CD4-positive, alpha-beta memory T cell (primary cell): ENCODE measurements at places on chromosomes 12 and 14. TPM values are rescaled to one million over a fixed set of nuclear protein-coding genes. Genes with fewer than 3 reads are reported as not detected.

ERP27 gene
- total RNA-seq = 11.5 TPM

EML5 gene
- 5.5 TPM for total RNA-seq

KCNMB4 gene
- total RNA-seq = 1.1 TPM

MYL2 gene
- total RNA-seq = not detected

TM7SF3 gene
- total RNA-seq = 29.2 TPM

LRRIQ1 gene
- not detected for total RNA-seq

IFNG-AS1 gene
- 14.5 TPM for total RNA-seq

MTRFR gene
- total RNA-seq = 46.1 TPM

CCDC184 gene
- 0.47 TPM for total RNA-seq

GRCh38 chr14:75831952-75832351 is 149.8 kb downstream of the TGFB3 start:
- H3K27ac ChIP-seq = no peak overlapping the region
- DNase-seq = no peak
- H3K4me3 ChIP-seq = no peak overlapping the region

DNA sequence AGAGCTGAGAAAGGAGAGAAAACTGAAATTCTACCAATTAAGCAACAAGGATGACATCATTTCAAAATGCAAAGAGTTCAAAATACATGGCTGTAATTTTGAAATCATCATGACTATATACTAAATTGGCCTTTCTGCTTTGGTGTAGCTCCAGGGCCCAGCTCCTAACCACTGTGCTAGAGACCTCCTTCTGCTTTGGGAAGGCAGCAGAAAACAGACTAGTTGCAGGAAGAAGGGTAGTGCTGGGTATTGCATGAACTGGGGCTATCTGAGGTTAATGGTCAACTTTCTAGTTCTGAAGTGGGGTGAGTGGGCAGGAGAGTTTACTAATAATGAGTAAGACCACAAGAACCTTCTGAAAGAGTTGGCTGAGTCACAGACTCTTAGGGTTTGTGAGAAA is 66.2 kb downstream of the PTGER2 start:
- no peaks in the 10 kb centered on the region for H3K36me3 ChIP-seq
- H3K27me3 ChIP-seq = no peaks in the 10 kb centered on the region
- no peak for DNase-seq
- no peak overlapping the region for H3K27ac ChIP-seq
- H3K4me3 ChIP-seq = no peak overlapping the region

GRCh38 chr14:93788543-93789227 is 400 bp upstream of the PRIMA1 start:
- peaks cover 3% of the 10 kb centered on the region for H3K27me3 ChIP-seq
- H3K4me3 ChIP-seq = no peak overlapping the region
- no peak for DNase-seq
- no peaks in the 10 kb centered on the region for H3K4me1 ChIP-seq

GRCh38 chr12:91637789-91638624 is 455.4 kb upstream of the DCN start:
- H3K27me3 ChIP-seq = no peaks in the 10 kb centered on the region
- H3K4me1 ChIP-seq = no peaks in the 10 kb centered on the region
- H3K4me3 ChIP-seq = no peak overlapping the region
- no peak for DNase-seq

GRCh38 chr14:61355892-61356325 is 34.5 kb downstream of the PRKCH start:
- DNase-seq = peak; percentile 84
- peaks cover 100% of the 10 kb centered on the region for H3K4me1 ChIP-seq
- no peaks in the 10 kb centered on the region for H3K27me3 ChIP-seq
- H3K4me3 ChIP-seq = peak overlapping the region; percentile 22
- H3K36me3 ChIP-seq = peaks cover 5% of the 10 kb centered on the region

- peak overlapping the region; percentile 73 for H3K4me3 ChIP-seq
- no peak for DNase-seq
- peaks cover 46% of the 10 kb centered on the region for H3K4me1 ChIP-seq
- no peaks in the 10 kb centered on the region for H3K27me3 ChIP-seq
- no peaks in the 10 kb centered on the region for H3K36me3 ChIP-seq
- H3K27ac ChIP-seq = peak overlapping the region; percentile 84
Measured at GRCh38 chr12:111842556-111843396, 748 bp downstream of the MAPKAPK5 start.

DNA sequence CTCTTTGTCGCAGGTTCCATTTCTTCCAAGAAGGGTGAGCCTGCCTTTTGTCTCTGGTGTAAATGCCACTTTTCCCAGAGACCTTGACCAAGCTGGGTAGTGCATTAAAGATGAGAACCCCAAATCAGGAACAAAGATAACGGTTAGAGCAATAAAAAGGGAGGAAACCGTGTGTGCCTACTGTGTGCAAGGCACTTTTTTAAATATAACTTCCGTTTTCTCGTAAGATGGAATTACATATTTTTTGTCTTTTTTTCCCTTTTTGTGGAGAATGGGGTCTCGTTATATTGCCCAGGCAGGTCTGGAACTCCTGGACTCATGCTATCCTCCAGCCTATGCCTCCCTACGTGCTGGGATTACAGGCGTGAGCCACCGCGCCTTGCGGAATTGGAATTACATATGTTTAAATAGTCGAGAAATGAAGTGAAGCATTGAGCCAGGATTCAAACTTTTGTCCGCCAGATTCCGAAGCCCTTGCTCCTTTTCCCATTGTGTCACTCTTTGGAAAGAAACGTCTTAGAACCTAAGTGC is 506 bp upstream of the NABP2 start:
- DNase-seq = no peak
- peaks cover 42% of the 10 kb centered on the region for H3K4me1 ChIP-seq
- H3K4me3 ChIP-seq = peak overlapping the region; percentile 28
- H3K27ac ChIP-seq = peak overlapping the region; percentile 83
- no peaks in the 10 kb centered on the region for H3K27me3 ChIP-seq
- H3K36me3 ChIP-seq = no peaks in the 10 kb centered on the region

GRCh38 chr12:111773801-111774551 is 7.2 kb downstream of the ALDH2 start:
- H3K4me3 ChIP-seq = no peak overlapping the region
- no peak overlapping the region for H3K27ac ChIP-seq
- no peak for DNase-seq
- no peaks in the 10 kb centered on the region for H3K27me3 ChIP-seq
- no peaks in the 10 kb centered on the region for H3K36me3 ChIP-seq
- peaks cover 4% of the 10 kb centered on the region for H3K4me1 ChIP-seq

DNA sequence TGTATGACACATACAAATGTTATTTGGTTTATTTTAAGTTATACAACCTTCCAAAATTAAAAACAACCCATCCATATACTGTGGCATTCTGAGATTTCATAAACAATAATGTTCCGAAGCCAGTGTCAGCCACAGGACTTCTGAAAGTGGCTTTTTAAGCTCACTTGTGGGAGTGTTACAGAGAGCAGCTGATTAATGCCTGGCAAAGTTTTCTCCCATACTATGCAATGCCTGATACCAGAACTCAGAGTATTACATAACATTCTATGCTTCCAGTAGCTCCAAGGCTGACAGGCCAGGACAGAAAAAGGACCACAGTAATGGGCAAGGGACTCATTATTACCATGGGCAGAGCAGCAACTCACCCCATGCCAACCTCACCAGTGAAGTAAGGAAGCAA is 29.3 kb downstream of the NELL2 start:
- no peak for DNase-seq
- H3K4me1 ChIP-seq = peaks cover 85% of the 10 kb centered on the region
- no peak overlapping the region for H3K4me3 ChIP-seq
- no peaks in the 10 kb centered on the region for H3K36me3 ChIP-seq
- H3K27ac ChIP-seq = peak overlapping the region; percentile 22
- no peaks in the 10 kb centered on the region for H3K27me3 ChIP-seq

DNA sequence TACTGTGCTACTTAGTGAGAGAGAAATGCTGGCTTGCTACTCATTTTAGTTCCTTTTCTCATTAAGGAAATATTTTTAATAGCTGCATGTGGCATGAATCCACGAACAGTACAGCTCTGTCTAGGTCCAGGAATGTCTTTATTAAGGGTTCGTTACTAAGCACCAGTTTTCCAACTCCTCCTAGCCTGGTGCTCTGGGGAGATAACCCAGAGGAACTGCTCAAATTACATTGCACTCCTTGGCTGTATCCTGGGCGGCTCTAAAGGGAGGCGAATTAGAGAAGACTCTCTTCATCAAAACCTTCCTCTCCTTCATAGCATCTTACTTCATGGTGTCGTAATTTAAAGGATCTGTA is 101.3 kb downstream of the PPM1A start:
- no peaks in the 10 kb centered on the region for H3K4me1 ChIP-seq
- H3K36me3 ChIP-seq = no peaks in the 10 kb centered on the region
- DNase-seq = no peak
- H3K27me3 ChIP-seq = no peaks in the 10 kb centered on the region

- H3K27me3 ChIP-seq = no peaks in the 10 kb centered on the region
- H3K4me1 ChIP-seq = peaks cover 19% of the 10 kb centered on the region
- no peak for DNase-seq
Measured at GRCh38 chr12:52349196-52349595, 18.1 kb downstream of the KRT85 start.

DNA sequence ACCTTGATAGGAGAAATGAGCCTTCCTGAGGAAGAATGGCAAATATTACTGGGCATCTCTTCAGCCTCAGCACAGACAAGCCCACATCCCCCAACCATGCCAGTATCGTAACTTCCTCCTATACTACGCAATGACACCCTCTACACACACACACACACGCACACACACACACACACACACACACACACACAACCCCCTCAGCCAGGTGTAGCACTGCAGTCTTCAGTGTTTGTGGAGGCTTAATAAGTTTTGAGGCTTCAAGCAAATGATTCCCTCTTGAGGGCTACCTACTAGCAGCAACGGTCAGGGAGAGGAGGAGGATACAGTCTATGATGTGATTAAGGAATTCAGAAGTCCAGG is 1.6 kb downstream of the DGKA start:
- peaks cover 24% of the 10 kb centered on the region for H3K36me3 ChIP-seq
- peak overlapping the region; percentile 88 for H3K27ac ChIP-seq
- peak; percentile 80 for DNase-seq
- H3K27me3 ChIP-seq = no peaks in the 10 kb centered on the region
- peak overlapping the region; percentile 95 for H3K4me3 ChIP-seq
- H3K4me1 ChIP-seq = peaks cover 72% of the 10 kb centered on the region

GRCh38 chr12:117189725-117190209 is 503 bp downstream of the FBXO21 start:
- H3K4me3 ChIP-seq = peak overlapping the region; percentile 66
- H3K4me1 ChIP-seq = peaks cover 26% of the 10 kb centered on the region
- no peak for DNase-seq

- DNase-seq = no peak
- peaks cover 68% of the 10 kb centered on the region for H3K36me3 ChIP-seq
- no peaks in the 10 kb centered on the region for H3K27me3 ChIP-seq
- H3K4me3 ChIP-seq = no peak overlapping the region
Measured at GRCh38 chr14:99175331-99176155, 96.5 kb downstream of the BCL11B start.
